ENCODE measurements at places on chromosomes 4 and X.

GRCh38 chr4:9812501-9813340, 31.3 kb downstream of the DRD5 start:
- no peak for DNase-seq
- no peaks in the 10 kb centered on the region for H3K36me3 ChIP-seq
- no peak overlapping the region for H3K4me3 ChIP-seq
- no peak overlapping the region for H3K27ac ChIP-seq
- no peaks in the 10 kb centered on the region for H3K27me3 ChIP-seq

DNA sequence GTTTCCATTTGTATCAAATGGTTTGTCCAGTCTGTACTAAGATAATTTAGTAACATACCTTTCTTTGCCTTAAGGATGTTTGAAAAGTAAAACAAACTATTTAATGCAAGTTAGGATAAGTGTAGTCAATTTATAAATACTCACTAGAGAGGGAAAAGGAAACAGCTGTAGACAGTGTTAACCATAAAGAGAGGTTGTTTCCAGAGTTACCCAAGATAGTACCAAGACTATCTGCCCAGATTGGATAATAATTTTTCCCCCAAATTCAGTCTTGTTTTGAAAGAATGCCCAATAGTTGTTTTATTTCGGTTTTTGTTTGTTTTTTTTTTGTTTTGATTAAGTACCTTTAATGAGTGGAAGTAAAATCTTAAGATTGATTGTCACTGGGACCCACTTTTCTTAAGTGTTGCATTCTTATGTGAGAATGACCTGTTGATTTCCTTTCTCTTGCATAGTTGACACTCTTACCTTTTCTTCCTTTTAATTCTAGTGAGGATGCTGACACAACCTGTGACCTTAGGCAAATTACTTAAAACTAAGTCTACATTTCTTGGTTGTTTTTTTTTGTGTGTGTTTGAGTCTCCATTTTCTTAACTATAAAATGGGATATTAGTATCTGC, 12.8 kb downstream of the AFF1 start:
- peaks cover 12% of the 10 kb centered on the region for H3K4me1 ChIP-seq
- no peaks in the 10 kb centered on the region for H3K27me3 ChIP-seq
- H3K4me3 ChIP-seq: no peak overlapping the region

- H3K27ac ChIP-seq: no peak overlapping the region
- peaks cover 21% of the 10 kb centered on the region for H3K4me1 ChIP-seq
- DNase-seq: no peak
- no peaks in the 10 kb centered on the region for H3K27me3 ChIP-seq
- no peak overlapping the region for H3K4me3 ChIP-seq
- no peaks in the 10 kb centered on the region for H3K36me3 ChIP-seq
Measured at GRCh38 chr4:76377911-76378310, 43.0 kb downstream of the CCDC158 start.

GRCh38 chrX:147646949-147647723, 264.6 kb upstream of the FMR1 start:
- no peaks in the 10 kb centered on the region for H3K36me3 ChIP-seq
- no peaks in the 10 kb centered on the region for H3K27me3 ChIP-seq
- no peak overlapping the region for H3K27ac ChIP-seq
- DNase-seq: no peak
- no peaks in the 10 kb centered on the region for H3K4me1 ChIP-seq

- H3K4me1 ChIP-seq: no peaks in the 10 kb centered on the region
- no peaks in the 10 kb centered on the region for H3K36me3 ChIP-seq
- no peak for DNase-seq
- H3K4me3 ChIP-seq: no peak overlapping the region
- no peaks in the 10 kb centered on the region for H3K27me3 ChIP-seq
- H3K27ac ChIP-seq: no peak overlapping the region
Measured at GRCh38 chr4:159779716-159780115, 676.8 kb downstream of the RAPGEF2 start.

DNA sequence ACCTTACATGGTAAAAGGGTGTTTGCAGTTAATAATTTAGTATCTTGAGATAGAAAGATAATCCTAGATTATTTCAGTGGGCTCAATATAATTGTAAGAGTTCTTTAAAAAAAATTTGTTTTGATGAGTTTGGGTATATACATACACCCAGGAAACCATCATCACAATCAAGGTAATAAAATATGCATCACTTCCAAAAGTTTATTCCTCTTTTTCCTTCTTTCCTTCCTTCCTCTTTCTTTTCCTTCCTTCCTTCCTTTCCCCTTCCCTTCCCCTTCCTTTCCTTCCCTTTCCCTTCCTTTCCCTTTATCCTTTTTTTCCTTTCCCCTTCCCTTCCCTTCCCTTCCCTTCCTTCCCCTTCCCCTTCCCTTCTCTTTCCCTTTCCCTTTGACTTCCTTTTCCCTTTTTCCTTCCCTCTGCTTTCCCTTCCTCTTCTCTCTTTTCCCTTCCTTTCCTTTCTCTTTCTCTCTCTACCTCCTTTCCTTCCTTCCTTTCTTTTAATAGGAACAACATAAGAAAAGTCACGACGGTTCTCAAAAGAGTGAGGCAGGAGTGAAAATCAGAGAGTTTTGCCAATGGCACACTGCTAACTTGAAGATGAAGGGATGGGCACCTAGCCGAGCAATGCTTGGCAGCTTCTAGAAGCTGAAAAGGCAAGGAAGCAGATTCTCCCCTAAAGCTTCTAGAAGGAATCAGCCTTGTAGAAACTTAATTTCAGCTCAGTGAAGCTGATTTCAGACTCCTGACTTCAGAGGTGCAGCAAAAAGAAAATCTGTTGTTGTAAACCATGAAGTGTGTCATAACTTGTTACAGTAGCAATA, 2050.2 kb upstream of the AGA start:
- DNase-seq: no peak
- no peak overlapping the region for H3K27ac ChIP-seq
- H3K4me3 ChIP-seq: no peak overlapping the region

- H3K4me1 ChIP-seq: no peaks in the 10 kb centered on the region
- H3K27me3 ChIP-seq: no peaks in the 10 kb centered on the region
- no peaks in the 10 kb centered on the region for H3K36me3 ChIP-seq
Measured at GRCh38 chr4:184150102-184150839, 67.4 kb downstream of the ENPP6 start.

- H3K4me1 ChIP-seq: no peaks in the 10 kb centered on the region
- no peaks in the 10 kb centered on the region for H3K27me3 ChIP-seq
- no peaks in the 10 kb centered on the region for H3K36me3 ChIP-seq
- H3K27ac ChIP-seq: no peak overlapping the region
Measured at GRCh38 chrX:7170898-7171297, 22.9 kb upstream of the PUDP start.

- no peak for DNase-seq
- no peaks in the 10 kb centered on the region for H3K27me3 ChIP-seq
- H3K4me1 ChIP-seq: no peaks in the 10 kb centered on the region
- H3K4me3 ChIP-seq: no peak overlapping the region
- H3K36me3 ChIP-seq: no peaks in the 10 kb centered on the region
Measured at GRCh38 chr4:172750910-172751309, 417.7 kb upstream of the GALNT7 start.

- no peaks in the 10 kb centered on the region for H3K27me3 ChIP-seq
- no peaks in the 10 kb centered on the region for H3K4me1 ChIP-seq
- H3K27ac ChIP-seq: no peak overlapping the region
- H3K36me3 ChIP-seq: no peaks in the 10 kb centered on the region
- H3K4me3 ChIP-seq: no peak overlapping the region
Measured at GRCh38 chrX:27057883-27058282, 405.3 kb downstream of the PPP4R3C start.

DNA sequence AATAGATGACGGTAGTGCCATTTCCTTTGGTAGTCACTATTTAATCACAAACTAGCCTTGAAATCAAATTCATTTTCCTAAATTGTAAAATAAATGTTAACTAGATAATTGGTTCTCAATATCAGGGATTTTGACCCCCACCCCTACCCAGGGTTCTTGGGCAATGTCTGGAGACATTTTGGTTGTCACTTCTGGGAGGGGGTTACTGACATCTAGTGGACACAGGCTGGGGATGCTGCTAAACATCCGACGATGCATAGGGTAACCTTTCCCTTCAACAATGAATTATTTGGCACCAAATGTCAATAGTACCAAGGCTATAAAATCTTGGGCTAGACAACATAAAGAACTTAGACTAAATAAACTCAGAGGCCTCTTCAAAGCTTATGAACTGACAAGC, 285.8 kb upstream of the TRPC5 start:
- no peaks in the 10 kb centered on the region for H3K27me3 ChIP-seq
- no peaks in the 10 kb centered on the region for H3K4me1 ChIP-seq
- no peak overlapping the region for H3K27ac ChIP-seq
- DNase-seq: no peak

- peak overlapping the region; percentile 64 for H3K27ac ChIP-seq
- peaks cover 5% of the 10 kb centered on the region for H3K36me3 ChIP-seq
- H3K4me1 ChIP-seq: peaks cover 58% of the 10 kb centered on the region
- H3K4me3 ChIP-seq: peak overlapping the region; percentile 62
Measured at GRCh38 chr4:87121341-87122065, 98.9 kb downstream of the KLHL8 start.

DNA sequence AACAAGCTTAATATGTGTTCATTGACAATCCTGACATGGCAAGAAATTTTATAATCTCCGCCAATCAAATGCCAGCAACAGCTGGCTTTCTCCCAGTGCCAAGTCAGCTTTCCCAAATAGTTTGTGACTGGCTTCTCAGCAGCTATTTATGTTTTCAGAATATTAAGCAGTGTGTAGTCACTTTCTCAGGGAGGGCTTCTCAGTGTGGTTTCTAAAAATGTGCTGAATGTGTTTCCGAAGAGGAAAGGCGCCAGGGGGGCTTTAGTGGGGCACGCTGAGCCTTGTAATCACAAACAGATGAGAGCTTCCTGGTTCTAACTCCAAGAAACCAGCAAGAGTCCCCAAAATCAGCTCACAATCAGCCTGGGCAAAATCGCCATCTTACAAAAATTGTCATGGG, 258.7 kb upstream of the CPEB2 start:
- H3K36me3 ChIP-seq: no peaks in the 10 kb centered on the region
- DNase-seq: no peak
- no peaks in the 10 kb centered on the region for H3K4me1 ChIP-seq

- no peaks in the 10 kb centered on the region for H3K27me3 ChIP-seq
- H3K27ac ChIP-seq: no peak overlapping the region
- H3K36me3 ChIP-seq: no peaks in the 10 kb centered on the region
- no peaks in the 10 kb centered on the region for H3K4me1 ChIP-seq
- no peak for DNase-seq
Measured at GRCh38 chrX:20427173-20427770, 160.6 kb upstream of the RPS6KA3 start.

GRCh38 chr4:123398853-123399626, 2.4 kb downstream of the SPRY1 start:
- H3K4me1 ChIP-seq: peaks cover 36% of the 10 kb centered on the region
- peak overlapping the region; percentile 74 for H3K4me3 ChIP-seq
- no peaks in the 10 kb centered on the region for H3K27me3 ChIP-seq

DNA sequence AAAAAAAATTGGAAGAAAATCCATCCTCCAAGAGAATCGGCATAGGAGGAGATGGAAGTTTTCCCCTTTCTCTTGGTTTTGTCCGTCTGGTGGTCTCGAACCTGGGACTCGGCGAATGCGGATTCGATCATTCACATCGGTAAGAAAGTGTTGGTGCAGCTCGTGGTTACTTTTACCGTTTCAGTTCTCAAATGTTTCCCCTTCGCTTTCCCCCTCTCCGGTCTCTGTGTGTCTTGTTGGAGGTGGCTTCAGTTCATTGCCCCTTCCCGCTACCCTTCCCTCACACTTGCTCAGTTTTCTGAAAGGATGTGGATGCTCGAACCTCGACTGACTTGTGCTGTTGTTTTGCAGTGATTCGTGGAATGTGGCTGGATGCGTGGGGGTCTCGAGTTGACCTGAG, 840 bp downstream of the GRID2 start:
- peaks cover 9% of the 10 kb centered on the region for H3K27me3 ChIP-seq
- H3K4me3 ChIP-seq: peak overlapping the region; percentile 72
- H3K36me3 ChIP-seq: no peaks in the 10 kb centered on the region
- no peak overlapping the region for H3K27ac ChIP-seq
- no peak for DNase-seq

GRCh38 chr4:103091601-103092223, 7.9 kb downstream of the BDH2 start:
- H3K4me1 ChIP-seq: peaks cover 12% of the 10 kb centered on the region
- H3K27ac ChIP-seq: no peak overlapping the region
- no peaks in the 10 kb centered on the region for H3K27me3 ChIP-seq
- peaks cover 24% of the 10 kb centered on the region for H3K36me3 ChIP-seq
- no peak overlapping the region for H3K4me3 ChIP-seq

GRCh38 chrX:155997436-155997835, at the start of gene IL9R:
IL9R (plus strand) TSS chrX:155997696; CDS start chrX:155997760, 64 bp downstream.
- no peaks in the 10 kb centered on the region for H3K27me3 ChIP-seq
- no peaks in the 10 kb centered on the region for H3K4me1 ChIP-seq
- H3K27ac ChIP-seq: no peak within 1 kb of the TSS
- DNase-seq: no peak
- H3K36me3 ChIP-seq: no peaks in the 10 kb centered on the region
- H3K4me3 ChIP-seq: no peak within 1 kb of the TSS

DNA sequence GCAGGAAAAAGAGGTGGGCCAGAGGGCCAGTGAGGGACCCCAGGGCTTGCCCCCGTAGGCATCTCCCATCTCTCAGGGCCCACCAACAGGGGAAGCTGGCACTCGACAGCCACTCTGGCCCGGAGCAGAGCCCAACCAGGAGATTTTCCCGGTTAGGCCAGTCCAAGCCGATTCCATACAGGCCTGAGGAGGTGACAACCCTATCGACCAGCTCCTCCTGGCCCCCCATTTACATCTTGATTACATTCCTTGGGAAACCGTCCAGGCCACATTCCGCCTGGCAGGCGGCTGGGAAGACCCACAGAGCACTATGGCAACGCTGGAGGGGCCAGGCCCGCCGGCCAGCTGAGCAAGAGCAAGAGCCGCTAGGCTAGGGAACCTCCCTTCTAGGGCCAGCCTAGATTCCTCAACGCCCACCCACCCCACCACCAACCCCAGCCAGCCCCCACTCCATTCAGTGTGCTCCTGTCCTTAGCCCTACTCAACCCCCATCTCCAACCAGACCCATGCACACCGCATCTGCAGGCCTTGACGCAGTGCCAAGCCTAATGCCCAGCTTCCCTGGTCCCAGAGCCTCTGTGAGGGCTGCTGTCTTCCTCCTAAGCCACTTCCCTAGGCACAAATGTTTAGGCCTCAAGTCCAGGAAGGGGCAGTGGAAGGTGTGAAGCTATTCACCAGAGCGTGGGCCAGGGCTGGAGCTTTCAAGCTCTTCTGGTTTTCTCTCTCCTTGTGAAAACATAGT, 161.2 kb downstream of the EFNB1 start:
- H3K27me3 ChIP-seq: no peaks in the 10 kb centered on the region
- H3K4me1 ChIP-seq: no peaks in the 10 kb centered on the region
- peak overlapping the region; percentile 49 for H3K27ac ChIP-seq
- no peak for DNase-seq

GRCh38 chrX:151981129-151981528, 6.7 kb upstream of the GABRE start:
- H3K4me1 ChIP-seq: peaks cover 5% of the 10 kb centered on the region
- no peak overlapping the region for H3K27ac ChIP-seq
- H3K36me3 ChIP-seq: no peaks in the 10 kb centered on the region
- no peak for DNase-seq
- H3K27me3 ChIP-seq: no peaks in the 10 kb centered on the region

DNA sequence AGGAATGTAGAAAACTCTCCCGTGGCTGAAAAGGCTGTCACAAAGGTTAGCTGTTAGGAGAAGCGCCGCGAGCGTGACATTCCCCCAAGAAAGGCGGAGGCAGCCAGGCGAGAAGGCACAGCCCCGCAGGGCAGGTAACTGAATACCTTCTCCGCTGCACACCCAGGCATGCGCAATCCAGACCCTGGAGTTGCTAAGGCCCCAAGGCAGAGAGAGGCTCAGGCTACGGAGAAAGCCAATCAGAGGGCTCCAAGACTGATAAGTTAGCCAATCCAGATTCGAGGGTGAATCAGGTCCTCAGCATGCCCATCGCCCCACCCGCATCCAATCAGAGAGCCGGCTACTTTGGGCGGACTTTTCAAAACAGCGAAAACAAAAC, 485 bp upstream of the CCNG2 start:
- peak overlapping the region; percentile 88 for H3K4me3 ChIP-seq
- H3K4me1 ChIP-seq: peaks cover 15% of the 10 kb centered on the region
- peaks cover 6% of the 10 kb centered on the region for H3K36me3 ChIP-seq
- H3K27me3 ChIP-seq: no peaks in the 10 kb centered on the region
- DNase-seq: peak; percentile 96
